ENCODE measurements at places on chromosomes 3 and 15. TPM values are rescaled to one million over a fixed set of nuclear protein-coding genes. Genes with fewer than 3 reads are reported as not detected.

- no peak for DNase-seq
Measured at GRCh38 chr3:120526011-120526870, 69.9 kb upstream of the NDUFB4 start.

DNA sequence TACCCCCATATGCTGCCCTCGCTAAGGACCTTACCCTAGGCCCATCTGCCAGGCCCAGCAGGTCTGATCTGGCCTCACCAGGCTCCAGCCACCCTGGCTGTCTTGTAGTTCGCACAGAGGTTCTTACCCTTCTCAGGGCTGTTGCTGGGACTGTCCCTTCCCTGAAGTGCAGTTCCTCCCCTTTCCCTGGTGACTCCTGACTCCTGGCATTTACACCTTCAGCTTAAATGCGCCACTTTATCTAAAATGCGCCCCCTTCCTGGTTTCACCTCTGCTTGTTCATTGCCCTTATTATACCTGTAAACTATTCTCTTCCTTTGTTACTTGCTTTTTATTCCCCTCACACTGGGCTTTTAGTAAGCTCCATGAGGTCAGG, 835 bp upstream of the TTLL3 start:
- no peak for DNase-seq

DNA sequence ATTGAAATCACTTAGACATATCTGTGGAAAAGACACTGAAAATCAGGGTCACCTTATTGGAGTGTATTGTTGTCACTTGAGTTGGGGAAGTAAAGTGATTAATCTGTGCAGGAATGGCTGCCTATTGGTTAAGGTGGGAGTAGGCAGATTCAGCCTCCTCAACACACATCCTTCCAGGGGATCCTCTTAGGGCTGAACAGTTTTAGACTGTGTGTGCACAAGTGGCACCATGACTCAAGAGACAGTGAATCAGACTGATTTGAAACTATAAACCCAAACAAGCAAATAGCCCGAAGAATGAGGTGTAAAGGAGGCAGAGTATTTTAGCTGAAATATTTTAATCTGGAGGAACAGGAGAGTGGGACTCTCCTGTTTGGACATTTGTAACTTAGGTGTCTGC, 4.9 kb downstream of the ABHD17C start:
- DNase-seq: no peak

GRCh38 chr15:98063315-98063714, 102.8 kb downstream of the ARRDC4 start:
- DNase-seq: no peak

DNA sequence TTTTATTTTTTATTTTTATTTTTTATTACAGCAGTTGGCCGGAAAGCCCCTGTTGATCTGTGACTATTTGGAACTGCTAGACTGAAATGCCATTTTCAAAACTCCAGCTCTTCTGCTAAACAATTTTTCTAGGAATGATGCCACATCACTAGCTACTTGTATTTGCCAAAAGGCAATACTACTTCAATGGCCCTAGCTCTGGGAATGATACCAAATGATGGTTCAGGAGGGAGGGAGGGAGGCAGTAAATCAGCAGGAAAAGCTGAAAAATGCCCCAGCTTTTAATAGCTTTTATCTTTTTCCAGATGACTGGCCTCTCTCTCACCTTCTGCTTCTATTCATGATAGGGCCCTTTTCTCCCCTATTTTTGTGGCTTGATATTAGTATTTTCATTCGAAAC, 2.6 kb upstream of the CHL1 start:
- DNase-seq: no peak

GRCh38 chr15:52281085-52282035, 14.2 kb downstream of the MYO5C start:
- DNase-seq: no peak

DNA sequence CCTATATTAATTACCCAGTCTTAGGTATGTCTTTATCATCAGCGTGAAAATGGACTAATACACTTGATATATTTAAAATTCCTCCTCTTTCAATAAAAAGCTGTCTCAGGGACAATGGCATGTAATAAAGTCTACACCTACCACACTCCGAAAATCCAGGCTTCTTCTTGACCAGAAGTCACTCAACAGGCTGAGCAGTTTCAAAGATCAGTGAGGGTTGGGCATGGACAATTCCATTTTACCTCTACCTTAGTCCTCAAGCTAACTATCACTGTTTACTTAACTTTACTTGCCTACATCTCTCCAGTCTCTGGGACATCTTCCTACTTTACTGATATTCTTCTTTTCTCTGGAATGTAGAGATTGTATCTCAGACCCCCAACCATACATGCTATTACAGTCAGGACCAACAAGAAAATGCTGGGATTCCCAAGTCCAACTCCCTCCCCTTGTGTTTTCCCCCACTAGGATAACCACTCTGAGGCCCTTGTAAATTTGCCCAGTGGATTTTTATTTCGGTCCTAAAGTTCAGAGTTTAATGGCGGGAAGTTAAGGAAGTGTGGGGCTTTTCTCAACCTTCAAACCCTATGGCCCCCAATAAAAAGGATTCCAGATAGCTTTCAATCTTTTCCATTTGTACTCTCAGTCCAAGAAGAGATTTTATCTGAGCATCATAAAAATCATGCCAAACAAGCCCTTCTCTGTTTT, 137.1 kb upstream of the TSC22D2 start:
- no peak for DNase-seq

GRCh38 chr15:39125904-39126303, 455.0 kb upstream of the THBS1 start:
- no peak for DNase-seq

GRCh38 chr3:66602691-66603090, 101.9 kb upstream of the LRIG1 start:
- no peak for DNase-seq

DNA sequence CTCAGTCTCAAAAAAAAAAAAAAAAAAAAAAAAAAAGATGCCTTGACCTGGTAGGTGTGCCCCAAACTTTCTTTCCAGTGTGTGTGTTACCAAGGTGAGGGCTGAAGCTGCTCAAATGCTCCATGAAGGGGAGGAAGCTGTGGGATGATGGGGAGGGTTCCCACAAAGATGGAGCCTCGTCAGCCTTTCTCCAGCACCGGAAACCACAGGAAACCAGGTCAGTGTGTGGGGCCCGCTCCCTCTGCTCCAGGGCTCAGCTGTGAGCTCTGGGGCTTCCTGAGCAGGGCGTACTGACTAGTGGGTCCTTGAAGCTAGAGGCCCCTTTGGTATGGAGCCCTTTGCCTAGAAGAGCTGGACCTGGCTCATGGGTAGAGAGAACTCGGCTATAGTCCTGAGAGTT, 681 bp upstream of the IL17RE start:
- DNase-seq: no peak

- no peak for DNase-seq
Measured at GRCh38 chr3:58323529-58324390, 8.9 kb upstream of the PXK start.

DNA sequence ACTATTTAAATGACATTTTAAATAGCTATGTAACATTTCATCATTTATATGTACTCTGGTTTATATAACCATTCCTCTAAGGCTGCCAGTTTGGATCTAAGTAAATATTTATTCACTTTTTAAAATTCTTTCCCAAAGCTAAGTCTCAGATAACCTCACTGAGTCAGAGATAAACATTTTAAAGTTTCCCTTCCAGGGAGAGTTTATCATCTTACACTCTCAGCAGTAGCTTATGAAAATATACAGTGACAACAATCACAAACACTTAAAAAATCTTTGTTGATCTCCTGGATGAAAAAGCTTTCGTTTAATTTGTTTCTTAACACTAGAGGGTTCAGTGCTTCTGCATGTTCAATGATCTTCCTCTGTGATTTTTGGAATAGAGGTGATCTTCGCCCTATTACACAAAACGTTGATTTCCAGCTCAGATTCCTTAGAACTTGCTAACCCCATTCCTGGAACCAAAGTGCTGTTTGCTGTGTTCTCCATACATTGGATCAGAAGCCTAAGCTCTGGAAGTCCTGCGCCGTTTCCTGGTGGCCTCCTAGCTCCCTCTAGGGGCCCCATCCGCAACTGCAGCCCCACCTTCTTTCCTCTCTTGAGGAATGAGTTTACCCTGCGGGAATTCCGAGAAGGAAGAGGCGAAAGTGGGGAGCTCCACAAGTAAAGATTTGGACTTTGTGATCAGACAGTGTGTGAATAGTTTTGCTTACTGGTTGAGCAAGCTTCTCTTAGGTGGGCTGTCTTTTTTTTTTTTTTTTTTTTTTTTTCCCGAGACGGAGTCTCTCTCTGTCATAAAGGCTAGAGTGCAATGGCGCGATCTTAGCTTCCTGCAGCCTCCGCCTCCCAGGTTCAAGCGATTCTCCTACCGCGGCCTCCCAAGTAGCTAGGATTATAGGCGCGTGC, 29.3 kb upstream of the SACM1L start:
- no peak for DNase-seq

The GOLGA8S gene
- 0.32 TPM for total RNA-seq

The ALG1L2 gene
- not detected for total RNA-seq

The C3orf70 gene
- total RNA-seq: 10.2 TPM
